NCI-H2171 (cell line): ENCODE measurements at places on chromosomes 6 and 20.

- DNase-seq, result no peak
Measured at GRCh38 chr6:20227350-20227749, 15.1 kb upstream of the MBOAT1 start.

- no peak for DNase-seq
Measured at GRCh38 chr20:17885544-17885943, 83.0 kb downstream of the SNX5 start.

GRCh38 chr6:131744432-131745287, 33.8 kb upstream of the CTAGE9 start:
- DNase-seq, result no peak

DNA sequence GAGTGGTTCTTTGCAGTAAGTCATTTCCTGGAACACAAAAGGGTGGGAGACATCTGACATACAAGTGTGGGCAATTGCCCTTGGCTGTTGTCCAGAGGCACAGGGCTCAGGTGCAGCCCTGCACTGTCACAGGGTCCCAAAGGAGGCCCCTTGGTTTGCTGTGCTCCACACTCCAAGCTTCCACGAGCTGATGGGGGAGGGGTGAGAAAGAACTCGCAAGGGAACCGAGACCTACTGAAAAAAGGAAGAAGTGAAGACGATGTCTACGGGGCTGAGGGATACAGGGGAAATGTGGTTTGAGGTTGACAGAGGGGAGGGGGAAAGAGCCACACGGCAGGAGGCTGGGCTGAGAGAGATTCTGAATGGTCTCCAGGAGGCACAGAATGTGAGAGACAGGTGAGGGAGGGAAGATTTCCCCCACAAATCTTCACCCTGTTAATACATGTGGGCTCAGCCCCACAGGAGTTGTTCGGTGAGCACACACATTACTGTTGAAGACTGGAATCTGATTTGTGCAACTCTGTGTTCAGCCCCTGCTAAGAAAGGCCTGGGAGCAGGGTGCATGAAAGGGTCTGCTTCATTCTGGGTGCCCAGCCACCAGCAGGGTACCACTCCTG, 123.4 kb downstream of the LY86 start:
- peak; percentile 43 for DNase-seq

GRCh38 chr6:12595161-12595811, 121.3 kb upstream of the PHACTR1 start:
- DNase-seq, result no peak

DNA sequence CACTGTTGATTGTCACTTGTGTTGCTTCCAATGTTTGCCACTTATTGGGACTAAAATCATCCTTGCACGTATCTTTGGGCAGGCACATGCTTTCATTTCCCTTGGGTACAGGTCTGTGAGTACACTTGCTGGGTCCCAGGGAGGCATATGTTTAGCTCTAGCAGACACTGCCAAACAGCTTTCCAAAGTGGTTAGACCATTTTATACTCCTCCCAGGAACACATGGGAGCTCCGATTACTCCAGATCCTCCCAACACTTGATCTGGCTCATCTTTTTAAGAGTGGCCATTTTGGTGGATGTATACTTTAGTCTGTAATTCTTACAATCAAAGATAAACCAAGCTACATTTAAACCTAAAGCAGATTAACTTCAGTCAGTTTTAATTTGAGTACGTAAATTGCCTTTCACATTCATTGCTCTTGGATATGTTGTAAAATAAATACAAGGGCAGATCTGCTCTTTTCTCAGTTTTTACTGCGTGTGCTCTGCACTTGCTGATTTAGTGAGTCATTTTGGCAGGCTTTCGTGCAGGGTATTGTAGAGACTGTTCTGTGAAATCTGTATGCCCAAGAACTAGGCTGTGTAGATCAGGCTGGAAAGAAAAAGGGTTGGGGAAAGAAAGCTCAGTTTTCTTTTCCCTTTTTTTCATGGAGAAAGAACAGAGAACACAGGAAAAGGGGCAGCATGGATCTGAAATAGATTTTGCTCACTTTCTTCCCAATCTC, 19.5 kb downstream of the SLC22A1 start:
- peak; percentile 7 for DNase-seq

DNA sequence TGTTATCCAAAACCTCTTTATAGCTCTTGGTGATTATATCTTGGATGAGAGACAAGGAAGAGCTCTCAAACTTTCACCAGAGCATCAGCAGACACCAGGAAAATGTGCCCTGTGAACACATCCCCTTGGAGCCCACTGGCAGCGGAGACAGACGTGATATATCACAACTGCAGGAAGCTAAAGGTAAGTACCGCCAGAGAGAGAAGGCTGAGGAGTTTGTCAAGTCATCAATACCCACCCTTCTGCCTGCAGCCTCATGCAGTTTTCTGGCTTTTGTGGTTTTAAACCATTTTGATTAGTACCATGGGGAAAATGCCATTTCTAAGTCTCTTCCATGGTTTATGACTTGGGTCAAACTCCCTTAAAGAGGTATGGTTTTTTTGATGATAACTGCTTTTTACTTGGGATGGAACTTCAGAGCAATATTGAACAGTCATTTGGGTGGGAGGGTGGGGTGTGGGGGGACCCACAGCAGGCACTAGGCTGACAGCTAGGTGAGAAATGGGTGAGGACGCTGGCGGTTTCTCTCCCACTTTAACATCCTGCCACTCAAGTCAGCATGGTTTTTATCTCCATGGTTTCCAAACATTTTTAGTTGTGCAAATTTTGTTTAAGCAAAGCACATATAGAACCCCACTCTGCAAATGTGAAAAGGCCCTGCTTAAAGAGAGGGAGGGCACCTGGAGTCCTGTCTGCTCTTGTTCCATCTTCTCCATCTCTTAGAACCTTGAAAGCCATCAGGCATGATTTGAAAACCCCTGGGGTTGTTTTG, 108.4 kb downstream of the SCML4 start:
- DNase-seq, result no peak

DNA sequence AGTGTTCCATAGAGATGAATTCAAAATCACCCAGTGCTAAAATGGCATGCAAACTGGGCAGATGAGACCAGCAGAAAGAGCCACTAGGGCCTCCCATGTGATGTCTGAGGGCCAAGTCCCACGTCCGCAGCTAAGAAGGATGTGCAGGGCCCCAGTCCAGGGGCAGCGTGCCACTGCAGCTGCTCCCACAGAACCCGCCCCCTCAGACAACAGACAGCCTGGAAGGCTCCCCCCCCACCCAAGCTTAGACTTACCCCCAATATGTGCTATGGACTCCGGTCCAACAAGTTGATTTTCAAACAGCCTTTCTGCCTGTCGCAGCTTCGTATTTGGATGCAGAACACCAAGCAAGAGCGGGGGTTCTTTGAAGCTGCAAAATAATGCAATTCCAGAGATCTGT, 14.0 kb downstream of the APMAP start:
- DNase-seq, result no peak

GRCh38 chr6:80639181-80639629, 532.7 kb downstream of the BCKDHB start:
- no peak for DNase-seq

DNA sequence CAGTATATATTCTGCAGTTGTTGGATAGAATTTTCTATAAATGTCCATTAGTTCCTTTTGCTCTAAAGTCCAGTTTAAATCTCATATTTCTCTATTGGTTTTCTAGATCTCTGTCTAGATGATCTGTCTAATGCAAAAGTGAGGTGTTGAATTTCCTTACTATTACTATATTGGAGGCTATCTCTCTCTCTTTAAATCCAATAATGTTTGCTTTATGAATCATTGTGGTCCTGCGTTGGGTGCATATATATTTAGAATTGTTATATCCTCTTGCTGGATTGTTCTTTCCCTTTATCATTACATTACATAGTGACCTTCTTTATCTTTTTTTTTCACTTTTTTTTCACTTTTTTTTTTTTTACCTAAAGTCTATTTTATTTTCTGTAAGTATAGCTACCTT, 208.5 kb upstream of the ASCC3 start:
- DNase-seq, result no peak

DNA sequence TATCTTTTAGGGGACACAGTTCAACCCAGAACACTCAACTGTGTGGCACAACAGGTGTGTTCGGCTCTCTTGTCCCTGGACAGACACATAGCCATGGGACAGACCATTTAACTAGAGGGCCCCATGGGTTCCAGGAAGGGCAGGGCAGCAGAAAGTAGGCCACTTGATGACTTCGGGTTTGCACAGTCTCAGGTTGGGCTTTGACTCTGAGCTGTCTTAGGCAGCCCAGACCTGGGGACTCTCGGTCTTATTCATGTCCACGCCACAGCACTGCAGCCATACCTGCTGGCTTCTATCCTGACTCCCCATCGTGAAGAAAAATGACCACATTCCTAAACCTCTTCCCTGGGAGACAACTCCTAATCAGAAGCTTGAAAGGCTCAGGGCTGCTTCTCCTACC, 146.1 kb upstream of the AKAP12 start:
- DNase-seq, result no peak

DNA sequence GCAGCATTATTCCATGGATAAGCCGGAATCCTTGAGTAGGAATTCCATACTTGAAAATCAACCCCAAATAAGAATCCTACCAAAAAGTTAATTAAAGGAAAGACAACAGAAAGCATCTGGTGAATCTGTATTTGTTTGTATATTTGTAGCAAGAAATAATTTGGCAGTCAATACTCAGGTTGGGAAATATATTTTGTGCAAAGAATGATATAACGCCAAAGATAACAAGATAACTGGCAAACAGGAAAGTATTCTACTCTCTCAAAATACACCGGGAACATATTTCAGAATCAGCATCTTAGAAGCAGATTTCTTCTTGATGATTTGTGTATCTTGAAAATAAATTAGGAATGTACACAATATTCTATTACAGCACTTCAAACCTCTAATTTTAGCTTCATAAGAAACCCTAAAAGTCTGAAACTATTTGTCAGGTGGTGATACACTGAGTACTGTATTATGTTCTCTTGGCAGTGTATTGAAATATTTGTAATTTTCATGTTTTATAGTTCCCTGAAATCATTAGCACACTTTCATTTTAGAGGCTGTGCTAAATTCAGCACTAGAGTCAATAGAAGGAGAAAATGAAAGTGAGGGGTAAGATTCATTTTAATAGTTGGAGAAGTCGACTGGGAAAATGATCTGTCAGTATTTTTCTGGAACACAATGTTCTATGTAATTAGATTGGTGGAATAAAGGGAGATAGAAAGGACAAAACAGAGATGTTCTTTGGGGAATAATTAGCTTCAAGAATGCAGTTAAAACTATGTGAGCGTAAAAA, 879.7 kb upstream of the GJE1 start:
- DNase-seq, result no peak

- no peak for DNase-seq
Measured at GRCh38 chr20:34200023-34200422, 41.2 kb upstream of the ASIP start.

GRCh38 chr20:49573900-49574416, 6.0 kb upstream of the PTGIS start:
- no peak for DNase-seq

DNA sequence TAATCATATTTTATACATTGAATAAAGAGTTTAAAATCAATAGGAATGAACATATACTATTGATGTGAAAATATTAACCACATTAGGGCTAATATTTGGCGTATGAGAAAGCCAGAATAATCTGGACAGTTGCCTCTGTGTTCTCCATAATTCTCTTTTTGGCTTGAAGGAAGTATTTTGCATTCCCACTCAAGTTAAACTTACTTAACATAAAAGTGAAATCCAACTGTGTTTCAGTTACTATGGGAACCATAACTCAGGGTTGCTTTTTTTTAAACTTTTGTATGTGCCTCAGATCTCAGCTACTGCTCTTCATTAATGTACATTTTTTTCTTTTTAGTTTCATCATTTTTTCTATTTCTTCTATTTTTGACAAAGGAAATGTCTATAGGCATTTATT, 479.8 kb downstream of the NKAIN2 start:
- no peak for DNase-seq

DNA sequence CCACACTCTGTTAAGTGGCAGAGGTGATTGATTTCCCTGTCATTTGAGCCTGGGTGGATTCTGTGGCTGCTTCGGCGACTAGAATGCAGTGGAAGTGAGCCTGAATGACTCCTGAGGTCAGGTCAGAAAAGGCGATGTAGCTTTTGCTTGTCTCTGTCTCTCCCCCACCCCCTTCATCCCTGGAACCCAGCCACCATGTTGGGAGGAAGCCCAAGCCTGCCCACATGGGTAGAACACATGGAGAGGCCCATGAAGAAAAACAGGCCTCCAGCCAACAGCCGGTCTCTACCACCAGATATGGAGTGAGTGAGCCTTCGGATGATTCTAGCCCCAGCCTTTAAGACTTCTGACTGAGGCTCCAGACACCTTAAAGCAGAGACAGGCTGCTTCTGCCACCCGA, 181.0 kb downstream of the TFAP2C start:
- DNase-seq, result no peak

DNA sequence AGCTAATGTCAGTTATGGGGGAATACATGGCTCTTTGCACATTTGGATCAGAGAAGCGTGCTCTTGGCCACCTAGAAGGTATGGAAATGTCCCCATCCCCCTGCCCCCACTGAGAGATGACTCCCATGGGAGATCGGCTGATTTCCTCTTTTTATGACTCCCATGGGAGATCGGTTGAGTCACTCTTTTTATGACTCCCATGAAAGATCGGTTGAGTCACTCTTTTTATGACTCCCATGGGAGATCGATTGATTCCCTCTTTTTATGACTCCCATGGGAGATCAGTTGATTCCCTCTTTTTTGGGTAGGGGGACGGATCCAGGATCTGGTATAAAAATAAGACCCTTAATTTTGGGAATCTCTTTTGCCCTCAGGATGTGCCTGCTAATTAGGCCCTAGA, 10.3 kb upstream of the TAAR9 start:
- no peak for DNase-seq

- DNase-seq, result no peak
Measured at GRCh38 chr6:79073888-79074287, 4.2 kb downstream of the PHIP start.

DNA sequence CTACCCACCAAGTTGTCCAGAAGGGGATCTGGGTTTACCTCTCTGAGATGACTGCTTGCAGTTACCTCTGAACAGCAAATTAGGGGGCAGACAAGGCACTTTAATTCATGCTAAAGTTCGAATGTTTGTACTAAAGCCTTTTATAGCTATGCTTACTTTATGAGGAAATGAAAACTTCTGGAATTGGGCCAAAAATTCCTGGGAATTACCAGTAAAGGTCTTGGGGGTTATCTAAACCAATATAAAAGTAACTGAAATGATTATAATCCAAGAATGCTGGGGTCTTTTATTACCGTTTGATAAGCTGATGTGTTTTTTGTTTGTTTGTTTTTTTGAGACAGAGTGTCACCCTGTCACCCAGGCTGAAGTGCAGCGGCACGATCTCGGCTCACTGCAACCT, 7.9 kb upstream of the LZTS3 start:
- DNase-seq, result no peak

- no peak for DNase-seq
Measured at GRCh38 chr6:72620871-72621290, 983 bp upstream of the KCNQ5 start.
